ENCODE measurements at places on chromosomes 2 and 18.

- DNase-seq: no peak
Measured at GRCh38 chr2:71783815-71784214, 330.5 kb downstream of the DYSF start.

GRCh38 chr2:216024779-216025336 lies 11.5 kb upstream of the MREG start:
- DNase-seq: no peak

GRCh38 chr2:238913931-238914647 lies 66.2 kb downstream of the TWIST2 start:
- peak; percentile 73 for DNase-seq

- DNase-seq: no peak
Measured at GRCh38 chr2:168874368-168875054, 15.7 kb downstream of the SPC25 start.

GRCh38 chr18:38464024-38464423 lies 898.4 kb upstream of the CELF4 start:
- no peak for DNase-seq

GRCh38 chr2:240286596-240286995 lies 146.1 kb upstream of the OTOS start:
- DNase-seq: no peak

- no peak for DNase-seq
Measured at GRCh38 chr2:116499389-116499788, 1315.1 kb upstream of the DDX18 start.

DNA sequence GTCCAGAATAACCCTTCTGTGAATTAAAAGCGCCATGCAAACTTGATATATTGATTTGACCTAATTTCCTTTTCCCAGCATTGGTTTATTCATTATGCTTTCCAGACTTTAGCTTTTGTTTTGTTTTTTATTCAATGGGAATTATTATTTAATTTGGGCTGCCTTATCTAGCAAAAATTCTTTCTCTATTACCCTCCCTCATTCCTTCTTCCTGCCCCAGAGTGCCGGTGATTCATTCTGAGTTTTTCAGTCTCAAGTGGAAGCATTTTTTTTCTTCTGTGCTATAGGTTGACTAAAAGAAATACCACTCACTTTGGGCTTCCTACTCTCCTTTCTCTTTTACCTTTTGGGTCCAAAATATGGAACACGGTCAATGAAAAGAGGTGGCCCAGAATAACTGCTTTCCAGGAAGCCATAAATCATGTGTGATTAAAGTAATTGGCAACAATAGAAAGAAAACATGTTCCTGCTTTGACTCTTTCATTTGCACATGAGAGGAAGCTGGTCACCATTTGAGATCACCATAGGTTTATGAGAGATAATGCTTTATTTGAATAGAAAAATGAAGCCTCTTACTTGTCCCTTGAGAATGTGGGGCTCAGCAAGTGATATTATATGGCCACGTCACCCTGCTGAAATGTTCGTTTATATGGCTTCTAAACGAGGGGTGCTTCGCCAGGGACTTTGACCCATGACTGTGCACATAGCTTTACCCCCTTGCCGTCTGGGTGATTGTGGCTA lies 422.8 kb upstream of the ZEB2 start:
- no peak for DNase-seq

DNA sequence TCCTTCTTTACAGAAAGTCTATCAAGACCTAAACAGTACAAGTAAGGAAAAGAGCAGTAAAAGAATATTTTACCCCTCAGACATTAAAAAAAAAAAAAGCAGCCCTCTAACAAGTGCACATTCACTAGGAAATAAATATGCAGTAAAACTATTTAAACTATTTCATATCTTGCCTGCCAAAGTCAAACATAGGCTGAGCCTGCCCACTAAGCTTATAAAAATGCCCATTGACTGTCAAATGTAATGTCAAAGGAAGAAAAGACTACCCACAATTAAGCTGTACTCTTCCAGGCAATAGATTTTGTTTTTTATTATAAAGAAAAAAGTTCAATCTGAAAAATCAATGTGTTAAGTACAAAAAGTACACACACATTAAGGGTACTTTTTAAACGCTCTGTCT lies 11.8 kb downstream of the ALS2 start:
- DNase-seq: no peak

GRCh38 chr2:42828487-42829425 lies 36.4 kb upstream of the HAAO start:
- DNase-seq: no peak

- no peak for DNase-seq
Measured at GRCh38 chr2:138271467-138271866, 230.1 kb upstream of the SPOPL start.

GRCh38 chr2:55311444-55311870 lies 42.4 kb upstream of the MTIF2 start:
- DNase-seq: no peak

DNA sequence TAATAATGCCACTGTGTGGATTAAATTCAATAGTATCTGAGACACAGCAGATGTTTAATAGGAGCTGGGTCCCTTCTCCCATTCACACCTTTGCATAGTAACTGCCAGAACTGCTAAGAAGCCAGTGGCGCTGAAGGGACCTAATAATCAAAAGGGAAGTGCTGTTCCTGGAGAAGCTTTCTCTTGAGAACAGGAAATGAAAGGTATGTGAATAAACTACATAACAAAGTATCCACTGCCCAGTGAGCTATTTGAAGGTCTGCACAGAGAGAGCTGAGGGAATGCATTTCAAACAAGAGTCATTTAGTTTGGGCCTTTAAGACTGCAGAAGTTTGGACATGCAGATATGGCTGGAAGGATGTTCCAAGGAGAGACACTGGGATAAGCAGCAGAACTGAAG lies 56.1 kb upstream of the KIDINS220 start:
- no peak for DNase-seq

- no peak for DNase-seq
Measured at GRCh38 chr2:142796588-142796987, 80.9 kb upstream of the KYNU start.
